ENCODE measurements at places on chromosomes 7 and 10. TPM values are rescaled to one million over a fixed set of nuclear protein-coding genes. Genes with fewer than 3 reads are reported as not detected.

GRCh38 chr7:29216128-29216527 lies 21.6 kb downstream of the CHN2 start:
- DNase-seq = no peak

- no peak for DNase-seq
Measured at GRCh38 chr7:133985300-133985699, 141.8 kb upstream of the LRGUK start.

DNA sequence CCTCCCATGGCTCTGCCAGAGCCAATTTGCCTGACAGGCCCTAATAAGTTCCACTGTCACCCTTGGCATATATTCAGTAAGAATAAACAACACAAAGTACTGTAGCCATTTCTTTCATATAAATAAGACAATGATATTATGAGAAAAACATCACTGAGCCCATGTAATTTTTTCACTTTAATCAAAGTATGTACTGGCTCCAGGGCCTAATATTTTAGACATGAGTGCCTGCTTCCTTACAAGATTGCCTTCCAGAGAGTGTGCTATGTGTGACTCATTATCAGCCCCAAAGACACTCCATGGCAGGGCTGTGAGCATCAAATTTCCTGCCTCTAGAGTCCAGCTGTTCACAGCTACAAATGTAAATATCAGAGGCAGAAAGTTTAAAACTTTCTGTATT lies 297.6 kb downstream of the LHFPL3 start:
- DNase-seq = no peak

GRCh38 chr7:151897161-151897731 lies 20.3 kb upstream of the PRKAG2 start:
- no peak for DNase-seq

DNA sequence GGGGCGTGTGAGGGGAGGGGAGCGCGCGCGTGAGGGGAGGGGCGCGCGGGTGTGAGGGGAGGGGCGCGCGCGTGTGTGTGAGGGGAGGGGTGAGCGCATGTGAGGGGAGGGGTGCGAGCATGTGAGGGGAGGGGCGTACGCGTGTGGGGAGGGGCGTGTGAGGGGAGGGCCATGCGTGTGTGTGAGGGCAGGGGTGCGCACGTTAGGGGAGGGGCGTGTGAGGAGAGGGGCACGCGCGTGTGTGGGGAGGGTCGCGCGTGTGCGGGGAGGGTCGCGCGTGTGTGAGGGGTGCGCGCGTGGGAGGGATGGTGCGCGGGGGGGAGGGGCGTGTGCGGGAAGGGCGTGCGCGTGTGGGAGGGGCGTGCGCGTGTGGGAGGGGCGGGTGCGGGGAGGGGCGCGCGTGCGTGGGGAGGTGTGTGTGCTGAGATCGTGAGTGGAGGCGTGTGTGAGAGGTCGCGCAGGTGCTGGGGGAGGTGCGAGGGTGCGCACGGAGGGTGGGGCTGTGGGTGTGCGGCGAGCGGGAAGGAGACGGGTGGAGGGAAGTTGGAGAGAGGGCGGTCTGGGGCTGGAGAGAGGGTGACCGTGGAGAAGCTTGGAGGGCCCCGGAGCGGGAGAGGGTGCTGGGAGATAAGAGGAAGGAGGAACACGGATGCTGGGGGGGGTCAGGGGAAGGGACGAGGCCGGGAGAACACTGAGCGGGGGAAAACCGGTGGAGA lies 19.7 kb downstream of the MXI1 start:
- DNase-seq = peak; percentile 73

- DNase-seq = no peak
Measured at GRCh38 chr10:94038024-94038423, 44.3 kb downstream of the PLCE1 start.

DNA sequence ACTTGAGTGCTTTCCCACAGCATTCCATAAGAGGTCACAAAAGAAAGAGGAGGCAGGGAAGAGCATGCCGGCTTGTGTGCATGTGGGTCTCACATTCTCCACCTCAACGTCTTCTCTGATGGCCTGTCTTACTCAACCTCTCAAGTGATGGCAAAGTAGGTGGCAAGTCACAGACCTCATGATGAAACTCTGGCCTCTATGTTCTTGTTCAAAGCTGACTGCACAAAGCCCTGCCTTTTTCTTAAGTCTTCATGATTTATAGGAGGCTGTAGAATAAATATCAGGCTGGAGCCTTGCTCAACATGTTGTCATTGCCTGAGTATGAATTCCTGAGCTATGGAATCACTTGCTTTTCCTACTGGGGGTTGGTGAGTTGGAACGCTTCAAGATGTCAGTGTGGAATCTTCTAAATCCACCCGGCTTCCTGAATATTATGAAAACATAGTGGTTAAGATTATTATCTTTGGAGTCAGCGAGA lies 213.6 kb upstream of the INHBA start:
- DNase-seq = peak; percentile 15

DNA sequence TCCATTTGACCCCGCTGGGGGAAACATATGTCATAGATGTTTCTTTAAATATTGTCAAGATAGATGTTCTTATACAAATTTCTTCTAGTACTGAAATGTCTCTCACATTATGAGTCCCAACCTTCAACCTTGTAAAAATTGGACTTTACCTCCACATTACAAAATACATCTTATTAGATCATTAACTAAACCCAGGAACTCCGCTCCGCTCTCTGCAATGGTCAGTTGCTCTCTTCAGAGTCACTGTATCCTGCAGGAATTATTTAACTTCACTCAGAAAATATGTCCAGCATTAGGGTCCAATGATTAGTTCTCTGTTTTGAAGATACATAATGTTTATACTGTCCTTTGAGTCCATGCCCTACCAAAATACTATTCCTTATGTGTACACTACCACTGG lies 8.5 kb upstream of the AKR1D1 start:
- DNase-seq = no peak

The SPDYE9 gene
- total RNA-seq = not detected

DNA sequence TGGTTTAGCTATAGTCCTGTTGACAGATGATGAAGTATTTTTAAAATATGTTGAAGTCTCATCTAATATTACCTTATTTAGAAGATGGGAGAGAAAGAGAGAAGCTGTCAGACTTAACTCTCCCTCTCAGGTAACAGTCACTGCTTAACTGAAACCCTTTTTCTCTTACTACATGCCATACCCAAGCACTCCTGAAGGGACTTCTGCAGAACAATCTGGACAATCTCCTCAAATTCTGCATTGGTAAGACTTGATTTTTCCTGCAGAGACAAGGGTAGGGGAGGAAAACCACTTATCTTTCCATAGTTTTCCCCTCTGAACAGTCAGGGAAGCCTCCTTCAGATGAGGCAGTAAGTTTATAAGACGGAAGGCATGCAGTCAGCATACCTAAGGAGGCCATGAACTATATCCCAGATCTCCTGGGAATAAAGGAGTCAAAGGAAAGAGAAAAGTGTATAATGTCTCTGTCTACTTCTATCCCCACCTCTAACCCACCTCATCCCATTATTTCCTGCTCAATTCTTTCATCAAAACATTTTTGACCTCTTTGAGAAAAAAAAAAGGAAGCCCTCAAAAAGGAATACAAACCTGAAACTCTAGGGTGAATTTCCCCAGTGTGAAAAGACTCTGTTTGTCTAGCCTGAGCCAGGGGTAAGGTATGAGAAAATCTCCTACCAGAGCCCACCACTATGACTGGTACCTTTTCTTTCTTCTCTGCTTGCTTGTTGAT lies 9.4 kb downstream of the ZCWPW1 start:
- no peak for DNase-seq

DNA sequence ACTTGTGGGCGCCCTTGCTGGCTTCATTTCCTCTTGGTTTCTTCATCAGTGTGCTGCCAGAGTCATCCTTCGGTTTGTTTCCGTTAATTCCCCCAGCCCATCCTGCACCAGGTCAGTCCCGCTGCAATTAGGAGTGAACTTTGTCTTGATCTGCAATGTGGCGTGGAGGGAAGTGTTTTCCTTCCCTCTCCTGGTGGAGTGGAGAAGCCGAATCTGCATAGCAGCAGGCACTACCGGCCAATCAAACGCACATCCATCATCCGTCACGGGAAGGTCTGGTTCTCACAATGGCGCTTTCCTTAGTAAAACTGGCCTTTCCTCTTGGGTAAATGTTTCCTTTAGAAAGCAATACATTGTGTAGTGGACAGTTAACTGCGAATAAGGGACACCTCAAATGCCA lies 337.5 kb downstream of the CXCL12 start:
- DNase-seq = no peak

The MNX1 gene
- not detected for total RNA-seq

- DNase-seq = no peak
Measured at GRCh38 chr7:107049971-107050532, 5.5 kb downstream of the PRKAR2B start.

DNA sequence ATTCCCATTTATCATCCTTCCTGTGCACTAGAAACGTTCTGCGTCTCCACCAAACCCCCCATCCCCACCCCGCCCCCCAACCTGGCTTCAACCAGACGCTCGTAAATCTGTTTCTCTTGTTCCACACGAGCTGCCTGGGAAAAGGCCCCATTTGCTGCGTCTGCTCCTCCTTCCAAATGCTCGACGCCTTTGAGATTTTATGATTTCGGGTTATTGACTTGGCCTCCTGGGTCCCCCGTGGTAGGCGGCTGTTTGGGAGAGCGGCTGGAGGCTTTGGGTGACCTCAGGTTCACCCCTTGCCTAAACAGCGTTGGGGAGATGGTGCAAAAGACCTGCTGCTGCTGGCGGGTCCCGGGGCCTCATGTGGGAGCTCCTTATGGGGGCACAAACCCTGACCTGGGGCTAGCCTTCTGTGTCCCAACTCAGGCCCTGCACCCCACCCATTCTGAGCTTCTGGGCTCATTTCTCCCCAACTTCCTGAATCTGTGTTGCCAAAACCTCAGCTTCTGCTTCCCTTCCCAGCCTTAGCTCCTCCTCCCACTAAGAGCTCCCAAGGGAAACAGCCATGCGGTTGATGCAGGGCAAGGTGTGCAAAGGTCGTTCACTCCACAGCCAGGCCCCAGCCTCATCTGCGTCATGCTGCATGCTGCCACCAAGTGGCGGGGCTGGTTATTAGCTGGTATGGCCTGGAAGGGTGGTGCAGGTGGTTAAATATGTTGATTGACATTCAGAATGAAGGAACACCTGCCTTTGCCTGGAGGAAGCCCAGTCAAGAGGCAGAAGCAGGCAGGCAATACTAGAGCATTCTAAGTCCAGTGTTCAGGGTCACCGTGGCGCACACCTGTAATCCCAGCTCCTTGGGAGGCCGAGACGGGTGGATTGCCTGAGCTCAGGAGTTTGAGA lies 49.1 kb upstream of the ELN start:
- peak; percentile 41 for DNase-seq

The PDIA4 gene
- total RNA-seq = 94.8 TPM

- DNase-seq = no peak
Measured at GRCh38 chr7:7769710-7770627, 51.6 kb upstream of the RPA3 start.

DNA sequence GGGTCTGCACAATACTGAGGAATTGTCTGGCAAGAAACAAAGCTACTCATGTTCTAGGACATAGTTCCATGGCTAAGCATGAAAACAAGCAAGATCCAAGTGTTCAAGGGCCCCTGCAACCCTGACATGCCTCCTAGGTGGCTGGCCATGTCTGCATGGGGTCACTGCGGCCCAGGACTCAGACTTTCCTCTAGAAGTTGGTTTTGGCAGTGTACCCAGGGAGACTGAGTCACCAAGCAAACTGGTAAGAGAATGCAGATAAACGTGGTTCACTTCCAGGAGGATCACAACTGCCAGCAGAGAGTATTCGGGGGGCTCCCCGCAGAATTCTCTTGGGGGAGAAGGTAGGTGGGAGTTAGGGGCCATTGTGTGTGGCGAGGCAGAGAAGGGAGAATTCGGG lies 7.4 kb upstream of the PFKFB3 start:
- DNase-seq = no peak

DNA sequence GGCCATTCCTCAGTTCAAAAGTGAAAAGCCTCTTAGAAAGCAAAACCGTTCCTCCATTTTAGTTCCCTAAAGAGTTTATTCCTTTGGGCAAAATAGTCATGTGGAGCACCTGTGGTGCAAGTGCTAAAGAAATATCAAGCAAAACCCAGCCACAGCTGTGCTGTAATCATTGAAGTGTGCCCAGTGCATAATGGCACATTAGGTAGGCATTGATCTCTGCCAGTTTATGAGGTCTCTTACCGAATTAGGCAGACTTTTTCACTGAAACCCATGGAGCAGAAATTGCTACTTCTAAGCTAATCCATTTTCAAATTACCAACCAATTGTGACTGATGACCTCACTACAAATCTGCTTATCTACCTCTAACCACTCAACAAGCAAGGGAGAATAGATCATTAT lies 97.2 kb upstream of the SEMA3A start:
- DNase-seq = no peak

The ZNF438 gene
- 7.6 TPM for total RNA-seq

GRCh38 chr7:28700790-28701203 lies 257.3 kb downstream of the TRIL start:
- DNase-seq = peak; percentile 64

DNA sequence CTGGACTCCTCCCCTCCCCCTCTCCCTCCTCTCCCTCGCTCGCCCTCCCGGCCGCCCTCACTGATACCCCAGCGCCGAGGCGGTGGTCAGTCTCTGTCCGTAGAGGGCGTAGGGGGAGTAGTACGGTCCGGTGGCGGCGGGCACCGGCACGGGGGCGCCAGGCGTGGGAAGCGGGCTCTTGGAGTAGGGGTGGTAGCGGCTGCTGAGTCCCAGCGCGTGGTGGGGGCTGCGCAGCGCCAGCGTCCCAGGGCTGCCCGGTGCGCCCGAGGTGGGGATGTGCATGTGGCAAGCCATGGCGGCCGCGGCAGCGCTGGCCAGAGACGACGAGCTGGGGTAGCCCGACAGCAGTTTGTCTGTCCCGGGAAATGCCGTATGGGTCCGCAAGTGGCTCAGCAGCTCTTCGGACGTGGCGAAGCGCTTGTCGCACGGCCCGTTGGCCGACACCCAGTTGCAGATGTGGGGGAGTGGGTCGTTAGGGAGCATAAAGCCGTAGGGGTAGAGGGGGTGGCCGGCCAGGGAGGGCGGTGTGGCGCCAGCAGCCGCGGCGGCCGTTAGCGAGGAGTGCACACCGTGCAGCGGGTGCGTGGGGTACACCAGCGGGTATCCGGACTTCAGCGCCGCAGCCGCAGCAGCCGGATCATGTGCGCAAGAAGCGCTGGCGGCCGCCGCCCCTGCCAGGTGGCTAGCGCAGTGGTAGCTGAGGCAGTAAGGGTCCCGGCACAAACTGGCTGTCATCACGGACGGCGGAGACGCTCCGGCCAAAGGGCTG lies 2.7 kb downstream of the ZNF503 start:
- DNase-seq = peak; percentile 31

The MMRN2 gene
- total RNA-seq = 53.6 TPM

- DNase-seq = no peak
Measured at GRCh38 chr7:26216049-26216448, 14.5 kb downstream of the CBX3 start.

The GALNT17 gene
- 38.0 TPM for total RNA-seq

DNA sequence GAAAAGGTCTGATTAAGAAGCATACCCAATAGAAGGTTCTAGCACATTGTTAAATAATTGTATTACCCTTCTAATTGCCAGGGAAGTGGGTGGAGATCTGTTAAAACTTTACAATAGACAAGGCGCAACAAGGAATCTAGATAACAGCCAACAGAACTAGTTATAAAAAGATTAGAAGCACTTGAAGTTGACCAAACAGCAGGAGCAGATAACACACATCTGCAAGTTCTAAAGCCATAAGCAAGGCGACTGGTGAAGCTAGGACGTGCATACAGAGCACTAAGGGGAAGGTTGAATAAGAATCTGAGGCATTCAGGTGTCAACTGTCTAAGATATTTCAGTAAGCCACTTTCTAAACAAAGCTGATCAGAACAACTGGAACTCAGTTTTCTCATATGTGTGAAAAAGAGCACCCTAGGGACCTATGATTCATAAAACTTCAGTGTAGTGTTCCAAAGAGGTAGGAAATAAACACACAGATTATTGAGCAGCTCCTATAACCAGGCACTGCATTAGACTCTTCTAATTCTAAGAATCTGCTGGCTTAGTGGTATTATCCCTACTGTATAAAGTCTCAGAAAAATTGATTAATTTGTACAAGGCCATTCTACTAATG lies 111.2 kb downstream of the SAMD9 start:
- DNase-seq = no peak

Measured in tongue (tissue), 3 donors.